ENCODE measurements at places on chromosomes 5 and 9.
A peak's percentile ranks its signal among the peaks of the same experiment; 100 is the strongest.

DNA sequence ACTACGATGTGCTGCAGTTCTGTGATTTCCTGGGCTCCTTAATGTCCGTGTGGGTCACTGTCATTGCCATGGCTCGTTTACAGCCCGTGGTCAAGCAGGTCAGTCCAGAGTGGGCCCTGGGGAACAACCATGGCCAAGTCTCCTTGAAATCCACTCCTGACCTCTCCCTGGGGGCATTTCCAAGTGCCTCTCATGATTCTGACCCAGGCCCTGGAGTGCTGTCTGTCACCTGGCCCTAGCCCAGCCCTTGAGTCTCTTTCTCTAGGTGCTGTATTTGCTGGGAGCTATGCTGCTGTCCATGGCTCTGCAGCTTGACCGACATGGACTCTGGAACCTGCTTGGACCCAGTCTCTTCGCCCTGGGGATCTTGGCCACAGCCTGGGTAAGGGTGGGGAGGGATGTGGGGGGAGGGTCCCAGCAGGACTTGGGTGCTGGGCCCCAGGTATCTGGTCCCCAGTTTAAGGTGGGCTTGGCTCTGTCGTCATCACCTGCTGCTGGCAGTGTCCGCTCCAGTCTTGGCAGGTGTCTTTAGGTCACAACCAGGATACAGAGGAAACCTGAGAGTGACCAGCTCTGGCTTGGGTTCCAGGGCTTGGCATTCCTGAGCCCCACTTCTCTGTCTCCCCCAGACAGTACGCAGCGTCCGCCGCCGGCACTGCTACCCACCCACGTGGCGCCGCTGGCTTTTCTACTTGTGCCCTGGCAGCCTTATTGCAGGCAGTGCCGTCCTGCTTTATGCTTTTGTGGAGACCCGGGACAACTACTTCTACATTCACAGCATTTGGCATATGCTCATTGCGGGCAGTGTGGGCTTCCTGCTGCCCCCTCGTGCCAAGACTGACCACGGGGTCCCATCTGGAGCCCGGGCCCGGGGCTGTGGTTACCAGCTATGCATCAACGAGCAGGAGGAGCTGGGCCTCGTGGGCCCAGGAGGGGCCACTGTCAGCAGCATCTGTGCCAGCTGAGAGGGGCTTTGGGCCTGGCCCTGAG, 17.0 kb downstream of the OR13J1 start:
- DNase-seq: no peak

- DNase-seq: no peak
These were observed 75.5 kb upstream of the PRRC1 start for GRCh38 chr5:127441799-127442484.

DNA sequence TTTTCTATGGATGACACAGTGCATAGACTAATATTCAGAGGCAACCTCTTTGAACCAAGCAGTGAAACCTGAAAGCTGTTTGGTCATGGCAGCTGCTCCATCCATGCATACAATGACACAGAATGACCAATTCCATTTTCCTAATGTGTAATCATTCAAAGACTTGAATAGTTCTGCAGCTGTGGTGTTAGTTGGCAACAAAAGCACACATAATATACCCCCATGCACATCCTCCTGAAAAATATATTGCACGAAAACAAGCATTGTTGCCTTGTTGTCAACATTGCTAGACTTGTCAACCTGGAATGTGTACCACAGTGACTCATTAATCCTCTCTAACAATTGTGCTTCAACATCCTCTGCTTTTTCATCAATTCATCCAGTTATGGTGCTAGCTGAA, 71.0 kb upstream of the SEMA6A start:
- DNase-seq: no peak

- DNase-seq: peak; percentile 68
These were observed 780 bp downstream of the RNU6ATAC start for GRCh38 chr9:134163371-134164196.

- no peak for DNase-seq
These were observed 497.6 kb upstream of the CD180 start for GRCh38 chr5:67693956-67694809.

- no peak for DNase-seq
These were observed 60.7 kb downstream of the PRRT1B start for GRCh38 chr9:131605770-131606590.

GRCh38 chr9:92576175-92576574, 40.4 kb upstream of the ECM2 start:
- no peak for DNase-seq

GRCh38 chr5:167923396-167923795, 368.0 kb upstream of the WWC1 start:
- no peak for DNase-seq

DNA sequence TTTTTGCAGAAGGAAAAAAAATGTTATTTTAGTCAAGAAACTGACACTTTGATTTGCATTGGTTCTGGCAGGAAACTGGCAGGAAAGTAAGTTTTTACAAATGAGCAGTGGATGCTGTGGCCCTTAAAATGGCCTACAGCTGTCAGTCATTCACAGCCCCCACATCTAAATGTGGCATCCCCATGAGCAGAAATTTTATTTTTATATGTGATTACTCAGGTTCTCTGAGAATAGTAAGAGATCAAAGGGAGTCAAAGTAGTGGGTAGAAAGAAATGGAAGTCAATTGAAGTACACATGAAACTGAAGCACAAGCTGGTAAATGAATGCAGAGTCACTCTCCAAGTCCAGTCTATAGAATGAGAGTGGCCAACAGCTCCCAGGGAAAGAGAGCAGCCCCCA, 80.3 kb downstream of the ENC1 start:
- no peak for DNase-seq

DNA sequence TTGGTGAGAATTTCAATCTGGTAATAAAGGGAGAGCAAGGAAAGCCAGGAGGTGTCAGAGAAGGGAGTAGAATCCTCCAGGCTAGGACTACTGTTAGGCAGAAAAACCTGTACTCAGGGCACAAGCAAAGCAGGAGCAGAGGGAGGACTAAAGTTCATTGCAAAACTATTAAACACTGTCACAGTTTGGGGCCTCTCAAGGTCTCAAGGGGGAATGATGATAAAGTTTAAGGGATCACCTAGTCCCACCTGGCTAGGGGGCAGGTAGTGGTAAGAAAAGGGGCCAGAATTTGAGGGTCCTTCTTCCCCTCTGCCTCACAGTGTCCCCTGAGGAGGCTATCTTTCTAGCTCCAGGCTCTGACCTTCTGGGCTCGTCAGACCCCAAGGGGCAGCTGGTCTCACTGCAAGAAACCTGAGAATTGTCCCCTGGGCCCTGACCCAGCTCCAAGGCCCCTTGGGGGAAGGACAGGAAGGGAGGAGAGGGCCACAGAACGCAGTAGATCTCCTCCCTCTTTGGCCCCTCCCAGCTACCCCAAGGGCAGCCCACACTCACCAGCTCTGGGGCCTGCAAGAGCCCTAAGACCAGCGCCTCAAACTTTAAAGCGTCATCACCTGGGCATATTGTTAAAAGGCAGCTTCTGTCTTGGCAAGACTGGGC, 974 bp downstream of the CCDC69 start:
- DNase-seq: peak; percentile 67

DNA sequence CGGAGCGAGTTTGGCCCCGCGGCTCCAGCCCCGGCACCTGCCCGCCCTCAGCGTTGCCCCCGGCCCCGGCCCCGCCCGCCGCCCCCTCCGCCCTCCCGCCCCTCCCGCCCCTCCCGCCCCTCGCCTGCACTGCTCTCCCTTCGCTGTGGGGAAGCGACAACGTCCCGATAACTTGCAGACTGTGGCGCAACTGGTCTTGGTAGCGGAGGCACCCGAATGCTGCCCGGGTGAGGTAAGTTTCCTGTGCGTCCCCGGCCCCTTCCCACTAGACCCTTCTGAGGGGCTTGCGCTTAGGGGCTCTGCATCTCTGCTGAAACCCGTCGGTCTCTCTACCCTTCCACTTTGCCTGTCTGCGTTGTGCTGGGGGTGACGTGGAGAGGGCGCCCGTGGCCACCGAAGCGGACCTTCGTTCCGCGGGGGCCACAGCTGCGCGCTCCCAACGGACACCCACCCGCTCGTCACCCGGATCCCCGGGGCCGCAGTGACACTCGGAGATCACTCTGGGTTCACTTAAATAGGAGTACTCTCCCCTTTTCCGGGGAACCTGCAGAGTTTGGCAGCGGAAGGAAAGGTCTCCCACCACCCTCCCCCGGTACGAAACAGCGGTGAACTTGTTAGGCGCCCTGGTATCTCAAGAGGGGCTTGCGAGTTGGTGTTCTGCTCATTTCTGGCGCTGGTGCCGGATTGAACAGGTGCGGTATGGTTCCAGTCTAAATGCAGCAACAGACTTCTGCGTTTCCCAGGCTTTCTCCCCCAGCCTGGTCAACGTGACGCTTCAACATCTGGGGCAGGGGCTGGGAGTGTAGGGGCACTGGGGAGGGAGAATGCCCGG, 707 bp downstream of the PIP5K1B start:
- DNase-seq: no peak

GRCh38 chr5:159155960-159156359, 53.4 kb downstream of the RNF145 start:
- no peak for DNase-seq

GRCh38 chr9:124576751-124577150, 69.6 kb upstream of the NR5A1 start:
- no peak for DNase-seq

GRCh38 chr5:133959643-133960042, 8.8 kb downstream of the C5orf15 start:
- DNase-seq: no peak

DNA sequence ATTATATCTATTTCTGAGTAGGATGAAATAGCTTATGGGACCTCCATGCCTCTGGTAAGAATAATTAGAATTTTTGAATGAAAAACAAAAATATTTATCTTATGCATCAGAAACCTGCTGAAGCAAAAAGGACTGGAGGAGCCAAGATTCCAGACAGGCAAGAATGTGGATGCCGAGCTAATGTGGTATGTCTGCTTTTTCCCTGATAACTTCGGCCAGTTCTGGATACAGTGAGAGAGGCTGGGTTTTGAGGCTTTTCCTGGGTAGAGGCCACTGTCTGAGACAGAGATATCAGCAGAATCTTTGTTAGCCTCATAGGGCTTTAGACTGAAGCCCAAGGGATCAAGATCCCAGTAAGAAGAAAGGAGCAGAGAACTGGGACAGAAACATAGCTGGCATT, 5.2 kb upstream of the CTNND2 start:
- no peak for DNase-seq

DNA sequence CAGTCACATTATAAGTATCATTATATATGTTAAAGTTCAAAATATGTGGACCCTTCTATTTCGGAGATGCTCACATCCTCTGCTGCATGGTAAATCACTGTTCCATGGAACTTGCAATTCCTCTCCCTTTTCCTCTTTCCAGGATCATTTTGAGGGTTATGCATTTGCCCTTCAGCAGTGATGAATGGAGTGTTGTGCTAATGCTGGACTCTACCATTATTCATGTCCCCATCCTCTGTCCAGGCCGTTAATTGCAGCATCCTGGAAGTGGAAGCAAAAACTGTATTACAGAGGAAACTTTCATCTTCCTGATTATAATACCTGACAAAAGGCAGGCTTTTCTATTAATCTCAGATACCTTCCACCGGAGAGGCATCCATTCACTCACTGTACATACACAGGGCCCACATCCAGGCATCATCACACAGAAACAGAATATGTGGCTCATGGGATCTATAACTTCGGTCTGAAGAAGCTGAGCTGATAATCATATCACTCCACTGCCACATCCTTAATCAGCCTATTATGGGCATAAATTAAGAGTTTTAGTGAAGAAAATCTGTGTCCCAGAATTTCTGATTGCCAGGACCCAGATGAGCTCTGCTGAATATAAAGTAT, 65.0 kb upstream of the ACO1 start:
- DNase-seq: no peak

- DNase-seq: peak; percentile 57
These were observed at the start of gene DOCK8 for GRCh38 chr9:214648-215493. Gene DOCK8 (plus strand): TSS chr9:214865. CDS start chr9:214977, 112 bp downstream.

- DNase-seq: peak; percentile 8
These were observed at the start of gene CD14 for GRCh38 chr5:140633021-140633471. Gene CD14 (minus strand): TSS chr5:140633175. CDS start chr5:140633071, 104 bp downstream.

DNA sequence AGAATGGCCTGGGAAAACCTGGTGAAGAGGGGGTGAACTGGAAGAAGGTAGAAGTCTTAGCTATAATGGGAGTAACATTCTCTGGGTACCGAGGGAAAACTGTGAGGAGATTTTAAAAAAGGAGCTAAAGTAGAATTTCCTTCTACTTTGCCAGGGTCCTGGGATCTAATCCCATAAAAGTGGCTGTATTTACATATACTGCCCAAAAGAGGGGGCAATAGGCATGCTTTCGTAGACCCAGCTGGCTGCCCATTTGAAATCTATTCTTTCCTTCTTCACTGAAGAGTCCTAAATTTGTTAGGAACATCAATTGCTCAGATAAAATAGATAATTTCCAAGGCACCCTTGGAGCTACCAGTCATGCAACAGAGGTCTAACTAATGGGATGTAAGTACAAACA, 159.2 kb downstream of the CDC42SE2 start:
- DNase-seq: no peak

DNA sequence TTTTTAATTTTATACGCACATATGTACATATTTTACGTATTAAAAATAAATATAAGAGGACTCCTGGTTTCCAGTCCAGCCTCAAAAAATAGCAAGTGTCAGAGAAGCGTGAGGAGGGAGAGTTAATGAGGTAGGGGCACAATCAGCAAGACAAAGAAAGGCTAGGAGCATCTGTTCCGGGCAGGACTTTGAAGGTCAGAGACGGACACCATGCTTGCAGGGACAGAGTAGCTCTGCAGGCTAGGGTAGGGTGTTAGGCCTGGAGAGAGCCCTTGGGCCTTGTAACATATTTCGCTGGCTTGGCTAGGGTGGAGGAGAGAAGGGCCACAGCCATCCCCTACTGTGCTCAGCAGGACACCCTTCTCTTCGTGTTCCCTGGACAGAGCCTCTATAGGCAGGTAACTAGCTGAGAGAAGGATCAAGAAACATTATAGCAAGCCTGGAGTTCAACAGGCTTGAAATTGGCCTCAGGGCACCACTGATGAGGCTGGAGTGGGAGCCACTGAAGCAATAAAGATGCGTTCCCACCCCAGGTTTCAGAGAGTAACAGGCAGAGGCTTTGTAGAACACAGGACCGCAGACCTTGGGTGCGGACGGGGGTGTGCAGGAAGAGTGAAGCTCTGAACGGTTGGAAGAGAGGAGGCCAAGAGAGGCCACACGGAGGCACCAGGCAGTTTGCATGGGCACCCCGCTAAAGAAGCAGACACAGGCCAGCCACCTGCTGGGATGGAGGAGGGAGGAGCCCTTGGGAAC, 9.7 kb upstream of the IPPK start:
- no peak for DNase-seq

DNA sequence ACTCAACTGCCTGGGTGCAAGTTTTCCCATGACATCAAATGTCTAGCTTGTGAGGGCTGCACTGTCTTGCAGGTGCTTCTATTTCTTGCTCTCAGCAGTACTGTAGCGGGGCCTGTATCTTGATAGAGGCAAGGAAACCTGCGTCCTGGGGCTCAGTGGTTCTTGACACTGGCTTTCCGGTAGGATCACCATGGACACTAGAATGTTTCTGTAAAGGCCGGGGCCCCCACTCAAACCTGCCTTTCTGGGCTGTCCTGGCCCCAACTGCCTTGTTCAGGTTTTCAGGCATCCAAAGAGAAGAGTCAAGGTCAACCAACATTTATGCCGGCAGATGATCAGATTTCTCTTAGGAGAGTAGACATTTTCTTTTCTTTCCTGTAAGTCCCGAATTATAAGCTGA, 26.7 kb upstream of the TENT4A start:
- no peak for DNase-seq

- no peak for DNase-seq
These were observed 76.5 kb upstream of the ATG10 start for GRCh38 chr5:81895307-81895706.
